ENCODE measurements at places on chromosomes 12 and 14.

GRCh38 chr14:79515158-79515557, 696.1 kb downstream of the DIO2 start:
- no peak for DNase-seq

DNA sequence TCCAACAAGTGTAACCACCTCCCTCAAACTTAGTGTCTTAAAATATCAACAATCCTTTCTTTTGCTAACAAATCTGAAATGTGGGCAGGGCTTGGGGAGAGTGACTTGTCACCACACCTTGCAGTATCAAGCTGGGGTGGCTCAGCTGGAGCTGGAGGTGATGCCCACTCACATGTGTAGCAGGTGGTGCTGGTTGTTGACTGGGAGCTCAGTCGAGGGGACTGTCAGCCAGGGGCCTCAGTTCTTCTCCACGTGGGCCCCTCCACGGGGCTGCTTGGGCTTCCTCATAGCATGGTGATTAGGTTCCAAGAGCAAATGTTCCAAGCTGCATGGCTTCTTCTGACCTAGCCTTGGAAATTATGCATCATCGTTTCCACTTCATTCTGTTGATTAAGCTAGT, 32.6 kb upstream of the ESRRB start:
- DNase-seq, result no peak

DNA sequence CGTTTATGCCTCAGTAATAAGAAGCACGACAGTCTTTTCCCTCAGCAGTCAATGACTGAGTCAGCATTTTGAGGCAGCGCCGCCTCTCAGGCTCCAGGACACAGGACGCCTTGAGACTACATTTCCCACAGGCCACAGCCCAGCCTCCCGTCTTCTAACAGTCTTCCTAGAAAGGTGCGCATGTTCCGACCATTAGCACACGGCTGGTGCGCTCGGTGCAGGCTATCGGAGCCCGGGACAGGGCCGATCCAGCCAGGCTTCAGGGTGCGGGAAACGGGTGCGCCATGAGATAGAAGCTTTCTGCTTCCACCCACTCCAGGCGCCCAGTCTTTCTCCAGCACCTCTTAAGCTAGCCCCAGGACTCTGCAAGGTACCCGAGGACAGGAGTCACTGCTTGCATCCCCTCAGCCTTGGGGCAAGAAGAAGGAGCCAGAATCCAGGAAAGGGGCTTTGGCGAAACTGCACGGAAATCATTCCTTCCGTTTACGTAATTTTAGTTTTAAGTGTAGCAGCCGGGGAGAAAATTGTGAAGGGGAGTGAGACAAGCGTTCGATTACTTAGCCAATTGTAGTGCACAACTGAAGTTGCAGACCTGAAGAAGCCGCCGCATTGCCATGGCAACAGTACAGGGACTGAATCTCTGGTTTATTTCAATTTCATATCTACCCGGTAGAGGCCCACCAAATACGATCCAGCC, 54.0 kb downstream of the ZNF641 start:
- DNase-seq, result peak; percentile 24

DNA sequence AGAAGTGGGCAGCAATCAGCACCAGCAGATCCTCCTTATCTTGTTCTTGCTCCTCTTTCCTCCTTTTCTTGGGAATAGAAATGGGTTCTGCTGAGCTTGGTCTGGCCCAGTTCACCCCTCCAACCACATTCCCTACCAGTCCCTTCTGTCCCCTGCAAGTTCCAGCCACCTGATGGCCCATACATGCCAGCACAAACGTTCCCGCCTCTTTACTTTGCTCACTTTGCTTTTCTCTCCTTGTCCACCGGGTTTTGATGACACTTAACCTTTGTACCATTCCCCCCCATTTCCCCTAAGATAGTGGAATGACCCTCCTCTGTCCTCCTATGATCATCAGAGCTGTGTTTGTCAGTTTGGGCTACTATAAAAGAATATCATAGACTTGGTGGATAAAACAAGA, 23.4 kb upstream of the EML1 start:
- no peak for DNase-seq

DNA sequence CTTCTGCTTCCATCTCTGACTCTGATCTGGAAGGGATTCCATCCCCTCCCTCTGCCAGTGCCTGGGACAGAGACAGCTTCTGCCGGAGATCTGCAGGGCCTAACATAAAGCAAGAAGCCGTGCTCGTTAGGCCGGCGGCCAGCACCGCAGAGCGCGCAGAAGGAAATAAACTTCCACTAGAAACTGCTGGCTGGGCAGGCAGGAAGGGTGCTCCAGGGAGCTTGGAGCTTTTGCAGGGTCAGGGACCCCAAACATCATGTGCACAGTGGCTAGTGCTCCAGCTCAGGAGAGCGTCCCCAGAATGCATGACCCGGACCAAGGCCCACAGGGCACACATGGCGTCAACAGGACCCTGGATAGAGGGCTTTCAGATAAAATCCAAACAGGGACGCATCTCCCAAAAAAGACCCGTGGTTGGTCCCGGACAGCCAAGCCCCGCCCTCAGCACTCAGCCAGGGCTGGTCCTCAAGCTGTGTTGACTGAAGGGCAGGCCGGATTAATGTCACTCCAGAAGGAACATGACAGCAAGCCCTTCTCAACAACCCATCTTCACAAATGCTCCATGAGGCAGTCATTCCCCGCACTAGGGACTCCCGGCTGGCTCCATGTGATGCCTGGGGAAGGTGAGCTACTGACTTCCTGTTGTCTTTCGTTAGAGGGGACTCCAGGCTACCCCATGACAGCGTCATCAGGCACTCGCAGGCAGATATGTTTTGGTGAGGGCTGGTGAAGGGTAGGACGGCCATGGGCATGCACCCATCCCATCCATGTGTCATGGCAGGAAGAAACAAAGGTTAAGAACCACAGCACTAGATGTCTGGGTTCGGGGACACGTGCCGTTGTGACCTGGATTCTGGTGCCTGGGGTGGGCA, 121.5 kb downstream of the CALM1 start:
- DNase-seq, result no peak

GRCh38 chr12:122064780-122065588, 13.6 kb upstream of the MLXIP start:
- no peak for DNase-seq

DNA sequence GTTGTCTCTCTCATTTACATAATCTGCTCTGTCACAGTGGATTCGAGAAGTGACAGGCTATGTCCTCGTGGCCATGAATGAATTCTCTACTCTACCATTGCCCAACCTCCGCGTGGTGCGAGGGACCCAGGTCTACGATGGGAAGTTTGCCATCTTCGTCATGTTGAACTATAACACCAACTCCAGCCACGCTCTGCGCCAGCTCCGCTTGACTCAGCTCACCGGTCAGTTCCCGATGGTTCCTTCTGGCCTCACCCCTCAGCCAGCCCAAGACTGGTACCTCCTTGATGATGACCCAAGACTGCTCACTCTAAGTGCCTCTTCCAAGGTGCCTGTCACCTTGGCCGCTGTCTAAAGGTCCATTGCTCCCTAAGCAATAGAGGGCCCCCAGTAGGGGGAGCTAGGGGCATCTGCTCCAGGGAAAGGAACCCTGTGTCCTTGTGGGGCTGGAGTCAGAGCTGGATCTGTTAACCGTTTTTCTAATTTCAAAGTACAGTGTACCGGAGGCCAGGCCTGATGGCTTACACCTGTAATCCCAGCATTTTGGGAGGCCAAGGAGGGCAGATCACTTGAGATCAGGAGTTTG, 5.1 kb downstream of the ERBB3 start:
- no peak for DNase-seq
